Epithelial cell of umbilical artery (primary cell): ENCODE measurements at places on chromosomes 2 and 18. TPM values are rescaled to one million over a fixed set of nuclear protein-coding genes. Genes with fewer than 3 reads are reported as not detected.

ZBTB7C gene
- not detected in 2 replicates for total RNA-seq

FKBP7 gene
- total RNA-seq = 25.4 and 25.7 TPM in 2 replicates

PROKR1 gene
- total RNA-seq = not detected in 2 replicates

CCBE1 gene
- total RNA-seq = 0.97 and 1.2 TPM in 2 replicates

PROM2 gene
- total RNA-seq = 0.30 and 0.65 TPM in 2 replicates

TEKT4 gene
- not detected in 2 replicates for total RNA-seq

NFATC1 gene
- 2.6 and 5.2 TPM in 2 replicates for total RNA-seq

SLC11A1 gene
- total RNA-seq = 0.32 TPM in 1 of 2 replicates, not detected in the other

DES gene
- total RNA-seq = under 0.01 and 1.2 TPM in 2 replicates

ECEL1 gene
- not detected in 2 replicates for total RNA-seq

UGT1A3 gene
- total RNA-seq = not detected in 2 replicates

SCN9A gene
- total RNA-seq = 1.9 and 2.6 TPM in 2 replicates

ACMSD gene
- not detected in 2 replicates for total RNA-seq

CMPK2 gene
- total RNA-seq = 9.7 and 57.6 TPM in 2 replicates

CROCC2 gene
- not detected in 2 replicates for total RNA-seq

SCN2A gene
- 0.46 TPM in 1 of 2 replicates, not detected in the other for total RNA-seq

LCT gene
- not detected in 2 replicates for total RNA-seq

ARHGAP15 gene
- total RNA-seq = not detected in 2 replicates

CCDC74B gene
- total RNA-seq = 0.65 and 2.7 TPM in 2 replicates

CHST9 gene
- not detected in 2 replicates for total RNA-seq

GDF7 gene
- 5.5 and 36.8 TPM in 2 replicates for total RNA-seq

REG3A gene
- not detected in 2 replicates for total RNA-seq

ACKR3 gene
- 15.3 and 21.1 TPM in 2 replicates for total RNA-seq

DCDC2C gene
- total RNA-seq = not detected in 2 replicates

LYPD6 gene
- 2.6 and 7.4 TPM in 2 replicates for total RNA-seq

IL18R1 gene
- total RNA-seq = 1.3 and 3.0 TPM in 2 replicates

UGT1A7 gene
- not detected in 2 replicates for total RNA-seq
